Tibial nerve (tissue), 4 donors: ENCODE measurements at places on chromosomes 5 and 9. TPM values are rescaled to one million over a fixed set of nuclear protein-coding genes. Genes with fewer than 3 reads are reported as not detected.
A peak's percentile ranks its signal among the peaks of the same experiment; 100 is the strongest.

- DNase-seq = no peak
Measured at GRCh38 chr9:38149647-38150046, 80.6 kb upstream of the SHB start.

DNA sequence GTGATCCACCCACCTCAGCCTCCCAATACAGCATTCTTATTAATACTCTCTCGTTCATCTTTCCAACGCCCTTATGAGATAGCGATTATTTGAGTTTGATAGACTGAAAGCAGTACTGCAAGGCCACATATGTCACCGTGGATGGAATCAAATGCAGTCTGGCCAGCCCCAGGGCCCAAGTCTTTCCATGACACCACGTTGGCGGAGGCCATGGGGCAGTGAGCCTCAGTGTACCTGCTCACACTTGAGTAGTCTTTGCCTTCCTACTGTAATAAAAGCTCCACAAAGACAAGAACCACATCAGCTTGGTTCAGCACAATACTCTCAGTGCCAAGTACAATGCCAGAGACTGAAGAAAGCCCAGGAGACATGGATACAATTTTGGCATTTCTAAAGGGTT is 88.5 kb downstream of the TTLL11 start:
- no peak for DNase-seq

GRCh38 chr5:14920121-14920520 is 48.5 kb upstream of the ANKH start:
- no peak for DNase-seq

DNA sequence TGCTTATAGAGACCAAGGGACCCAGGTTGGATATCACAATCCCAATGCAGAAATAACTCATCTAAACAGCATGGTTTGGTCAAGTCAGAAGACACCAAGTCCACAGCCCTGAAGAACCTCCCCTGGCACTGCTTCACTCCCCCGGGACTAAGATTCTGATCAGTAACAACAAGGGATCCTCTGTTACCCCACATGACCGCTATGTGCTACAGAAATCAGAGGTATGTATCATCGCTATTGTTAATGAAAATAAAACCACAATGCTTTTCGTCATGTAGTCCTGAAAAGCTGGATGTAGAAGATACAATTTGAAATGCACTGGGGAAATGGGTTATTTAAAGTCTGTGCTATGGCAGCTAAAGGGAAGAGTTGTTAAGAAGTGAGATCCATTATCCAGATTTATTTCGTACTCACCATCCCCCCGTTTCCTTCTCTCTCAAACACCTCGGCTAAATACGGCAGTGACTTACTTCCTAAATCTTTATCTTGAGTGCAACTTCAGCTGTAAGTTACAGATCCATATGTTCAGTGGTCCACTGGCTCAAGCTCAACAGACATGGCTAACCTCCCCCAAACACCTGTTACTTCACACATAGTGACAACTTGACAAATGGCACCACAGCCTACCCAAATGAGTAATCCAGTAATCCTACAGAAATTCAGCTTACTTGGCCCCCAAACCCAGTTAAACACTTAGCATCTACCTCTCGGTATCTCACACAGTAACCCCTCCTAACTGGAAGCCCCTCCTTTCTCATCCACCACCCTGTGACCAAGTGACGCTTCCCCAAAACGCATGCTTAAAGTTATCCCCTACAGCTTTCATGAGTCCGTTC is 129.2 kb downstream of the MYO10 start:
- DNase-seq = no peak

The KLF9 gene
- 354 TPM for total RNA-seq

The ZNF367 gene
- 3.0 TPM for total RNA-seq

GRCh38 chr5:116466727-116467464 is 107.7 kb downstream of the SEMA6A start:
- no peak for DNase-seq

DNA sequence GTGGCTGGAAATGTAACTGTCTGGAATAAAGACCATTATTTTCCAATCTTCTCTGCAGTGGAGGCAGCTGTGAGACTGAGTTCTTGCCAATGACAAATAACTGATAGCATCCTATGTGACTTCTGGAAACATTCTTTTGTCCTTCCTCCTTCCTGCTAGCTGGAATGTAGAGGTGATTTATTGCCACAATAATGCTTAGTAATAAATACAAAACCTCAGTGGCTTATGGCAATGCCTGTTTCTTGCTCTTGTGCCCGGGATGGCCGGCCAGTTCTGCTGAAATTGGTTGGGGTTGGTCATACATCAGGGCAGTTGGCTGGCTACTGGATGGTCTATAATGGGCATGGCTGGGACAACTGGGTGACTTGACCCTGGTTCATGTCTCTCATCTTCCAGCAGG is 12.2 kb upstream of the TEX48 start:
- no peak for DNase-seq

The PFN3 gene
- not detected for total RNA-seq

DNA sequence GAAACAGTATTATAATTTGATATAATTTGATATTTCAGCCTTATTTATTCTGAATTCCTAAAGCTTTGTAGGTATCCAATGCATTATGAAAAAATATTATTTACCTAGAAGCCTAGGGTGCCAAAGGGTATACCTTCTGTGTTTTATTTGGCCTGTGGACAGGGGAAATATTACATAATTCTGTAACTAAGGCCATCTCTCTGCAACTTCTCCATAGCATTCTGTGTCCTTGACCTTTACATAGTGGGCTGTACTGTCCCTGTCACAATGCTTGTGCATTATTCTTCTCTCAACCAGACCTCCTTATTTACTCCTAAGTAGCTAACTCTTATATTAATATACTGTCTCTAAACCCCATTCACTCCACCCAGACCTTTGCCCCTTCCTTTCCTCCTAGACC is 57.0 kb upstream of the RANBP6 start:
- DNase-seq = no peak

DNA sequence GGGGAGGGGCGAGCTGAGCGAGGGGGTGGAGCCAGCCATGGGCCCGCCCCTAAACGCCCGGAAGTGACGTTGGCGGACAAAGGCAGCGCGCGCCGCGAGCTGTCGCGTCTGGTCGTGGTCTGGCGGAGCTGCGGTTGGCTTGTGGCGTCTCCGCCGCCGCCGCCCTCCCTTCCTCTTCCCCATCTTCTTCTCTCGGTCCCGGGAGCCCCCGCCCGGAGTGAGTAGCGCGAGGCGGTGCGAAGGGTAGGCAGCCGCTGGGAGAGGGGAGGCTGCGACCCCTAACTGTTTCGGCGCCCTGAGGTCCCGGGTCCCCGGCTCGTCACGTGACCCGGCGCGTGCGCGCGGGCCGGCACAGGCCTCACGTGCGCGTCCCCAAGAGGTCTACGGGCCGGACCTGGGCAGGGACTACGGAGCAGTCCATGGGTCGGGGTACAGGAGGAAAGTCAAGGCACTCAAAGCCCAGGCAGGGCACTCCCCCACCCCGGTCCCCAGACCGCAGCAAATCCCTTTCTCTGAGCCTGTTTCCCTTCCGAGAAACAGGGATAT is at the start of gene NTMT1:
TSS of gene NTMT1 (plus strand) at position 85 of the 546 bp plus-strand sequence. CDS start 6,541 bp downstream, outside the sequence.
- peak; percentile 89 for DNase-seq

- no peak for DNase-seq
Measured at GRCh38 chr9:124008694-124009530, 2.7 kb upstream of the LHX2 start.

- peak; percentile 36 for DNase-seq
Measured at GRCh38 chr5:142881076-142881783, 111.1 kb downstream of the ARHGAP26 start.

- no peak for DNase-seq
Measured at GRCh38 chr9:73234008-73234360, 82.3 kb downstream of the ANXA1 start.

The OTULINL gene
- 12.3 TPM for total RNA-seq

The IFNA21 gene
- not detected for total RNA-seq

DNA sequence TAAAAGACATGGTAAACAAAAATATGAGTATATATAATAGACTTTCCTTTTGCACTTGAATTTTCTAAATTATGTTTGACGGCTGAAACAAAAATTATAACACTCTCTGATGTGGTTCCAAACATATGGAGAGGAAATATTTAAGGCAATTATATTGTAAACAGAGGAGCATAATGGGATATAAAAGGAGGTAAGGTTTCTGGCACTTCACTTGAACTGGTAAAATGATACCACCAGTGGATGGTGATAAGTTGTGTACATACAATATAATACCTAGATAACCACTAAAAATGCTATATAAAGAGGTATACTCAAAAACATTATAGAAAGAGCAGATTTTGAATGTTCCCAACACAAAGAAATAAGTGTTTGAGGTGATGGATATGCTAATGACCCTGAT is 192.9 kb upstream of the RAD23B start:
- DNase-seq = no peak

- no peak for DNase-seq
Measured at GRCh38 chr5:168935183-168935582, 356.0 kb upstream of the PANK3 start.

DNA sequence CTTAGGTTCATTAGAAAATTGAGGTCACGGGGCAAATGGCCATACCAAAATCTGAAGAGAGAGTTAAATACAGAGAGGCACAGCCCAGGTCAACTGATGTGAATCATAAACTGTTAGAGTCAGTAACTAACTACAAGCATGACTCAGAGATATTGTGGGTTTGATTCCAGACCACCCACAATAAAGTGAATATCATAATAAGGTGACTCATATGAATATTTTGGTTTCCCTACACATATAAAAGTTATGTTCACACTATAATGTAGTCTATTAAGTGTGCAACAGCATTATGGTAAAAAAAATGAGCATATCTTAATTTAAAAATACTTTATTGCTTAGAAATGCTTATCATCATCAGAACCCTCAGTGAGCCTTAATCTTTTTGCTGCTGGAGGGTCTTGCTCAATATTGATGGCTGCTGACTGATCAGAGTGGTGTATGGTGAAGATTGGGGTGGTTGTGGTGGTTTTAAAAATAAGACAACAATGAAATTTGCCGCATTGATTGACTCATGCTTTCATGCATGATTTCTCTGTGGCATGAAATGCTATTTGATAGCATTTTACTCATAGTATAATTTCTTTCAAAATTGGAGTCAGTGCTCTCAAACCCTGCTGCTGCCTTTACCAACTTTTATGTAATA is 53.1 kb upstream of the EDIL3 start:
- no peak for DNase-seq

DNA sequence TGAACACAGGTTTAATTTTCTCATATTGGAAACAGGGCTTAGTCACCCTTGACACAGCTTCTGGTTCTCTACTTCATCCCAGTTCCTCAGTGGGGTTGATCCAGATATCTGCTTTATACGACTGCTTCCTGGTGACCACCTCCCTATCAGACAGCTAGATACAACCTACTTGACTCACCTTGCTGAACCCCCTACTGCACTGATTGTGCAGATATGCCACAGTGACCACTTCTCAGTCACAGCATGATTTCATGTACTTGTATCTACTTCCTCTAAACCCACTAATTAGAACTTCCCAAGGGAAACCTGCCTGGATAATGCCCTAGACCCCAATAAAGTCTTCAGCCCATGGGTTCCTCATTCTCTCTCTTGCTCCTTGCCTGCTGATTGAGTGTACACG is 18.4 kb upstream of the RFK start:
- no peak for DNase-seq

DNA sequence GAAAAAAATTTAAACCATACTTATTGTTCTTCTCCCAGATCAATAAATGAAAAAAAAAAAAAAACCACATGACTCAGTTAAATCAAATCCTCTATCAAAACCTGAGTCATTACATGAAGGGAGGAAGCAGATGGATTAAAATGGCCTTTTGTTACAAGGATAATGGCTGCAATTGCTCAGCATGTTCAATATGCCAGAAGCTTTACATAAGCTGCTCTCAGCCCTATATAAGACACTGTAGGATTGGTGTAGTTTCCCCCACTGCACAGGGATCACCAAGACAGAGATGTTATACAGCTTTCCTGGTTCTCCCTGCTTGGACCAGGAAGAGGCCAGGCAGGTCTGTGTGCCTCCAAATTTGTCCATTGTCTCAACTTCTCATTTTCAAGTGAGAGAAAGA is 101.6 kb upstream of the MAP1B start:
- no peak for DNase-seq

GRCh38 chr9:116452634-116453033 is 234.5 kb upstream of the TRIM32 start:
- no peak for DNase-seq

GRCh38 chr9:117927354-117927753 is 223.2 kb downstream of the TLR4 start:
- no peak for DNase-seq

DNA sequence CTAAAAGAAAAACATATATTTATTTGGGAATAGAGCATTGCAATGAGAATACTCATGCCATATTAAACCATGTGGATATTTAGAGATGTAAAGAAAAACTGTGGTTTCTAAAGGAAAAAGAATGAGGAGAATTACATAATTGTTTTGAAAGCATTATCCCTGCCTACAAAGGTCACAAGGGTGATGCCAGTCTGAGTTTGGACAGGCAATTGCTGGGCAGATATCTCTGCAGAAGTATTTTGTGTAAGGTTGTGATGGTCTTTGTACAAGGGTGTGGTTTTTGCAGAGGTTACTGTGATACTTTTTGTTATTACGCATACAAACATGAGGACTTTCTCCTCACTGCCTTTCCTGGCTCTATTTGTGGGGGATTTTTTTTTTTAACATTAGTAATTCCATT is 2022.9 kb upstream of the CDH6 start:
- DNase-seq = no peak

The BNIP1 gene
- 6.9 TPM for total RNA-seq

The C9orf50 gene
- 1.0 TPM for total RNA-seq

The LRRC19 gene
- total RNA-seq = not detected

DNA sequence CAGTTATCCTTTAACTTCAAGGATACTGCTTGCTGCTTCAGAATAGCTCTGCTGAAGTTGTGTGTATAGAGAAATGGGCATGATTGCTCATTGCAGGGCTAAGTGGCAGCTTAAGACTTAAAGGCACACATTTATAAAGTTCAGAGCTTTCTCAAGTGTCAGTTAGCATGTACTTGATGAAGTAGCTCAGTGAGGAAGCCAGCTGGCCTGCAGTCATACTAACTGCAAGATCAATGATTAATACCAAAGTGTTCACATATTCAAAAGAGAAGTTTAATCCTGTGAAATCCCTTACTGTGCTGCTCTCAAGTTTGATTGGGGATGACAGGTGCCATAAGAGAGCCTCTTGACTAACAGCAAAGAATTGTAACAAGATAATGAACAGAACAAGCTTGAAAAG is 483.4 kb upstream of the NUDT12 start:
- no peak for DNase-seq

The MAMDC4 gene
- 8.1 TPM for total RNA-seq

The SLC1A1 gene
- 4.9 TPM for total RNA-seq
